ENCODE measurements at places on chromosomes 2 and 18.

GRCh38 chr2:152088006-152088405 is 10.8 kb downstream of the CACNB4 start:
- DNase-seq, result no peak

DNA sequence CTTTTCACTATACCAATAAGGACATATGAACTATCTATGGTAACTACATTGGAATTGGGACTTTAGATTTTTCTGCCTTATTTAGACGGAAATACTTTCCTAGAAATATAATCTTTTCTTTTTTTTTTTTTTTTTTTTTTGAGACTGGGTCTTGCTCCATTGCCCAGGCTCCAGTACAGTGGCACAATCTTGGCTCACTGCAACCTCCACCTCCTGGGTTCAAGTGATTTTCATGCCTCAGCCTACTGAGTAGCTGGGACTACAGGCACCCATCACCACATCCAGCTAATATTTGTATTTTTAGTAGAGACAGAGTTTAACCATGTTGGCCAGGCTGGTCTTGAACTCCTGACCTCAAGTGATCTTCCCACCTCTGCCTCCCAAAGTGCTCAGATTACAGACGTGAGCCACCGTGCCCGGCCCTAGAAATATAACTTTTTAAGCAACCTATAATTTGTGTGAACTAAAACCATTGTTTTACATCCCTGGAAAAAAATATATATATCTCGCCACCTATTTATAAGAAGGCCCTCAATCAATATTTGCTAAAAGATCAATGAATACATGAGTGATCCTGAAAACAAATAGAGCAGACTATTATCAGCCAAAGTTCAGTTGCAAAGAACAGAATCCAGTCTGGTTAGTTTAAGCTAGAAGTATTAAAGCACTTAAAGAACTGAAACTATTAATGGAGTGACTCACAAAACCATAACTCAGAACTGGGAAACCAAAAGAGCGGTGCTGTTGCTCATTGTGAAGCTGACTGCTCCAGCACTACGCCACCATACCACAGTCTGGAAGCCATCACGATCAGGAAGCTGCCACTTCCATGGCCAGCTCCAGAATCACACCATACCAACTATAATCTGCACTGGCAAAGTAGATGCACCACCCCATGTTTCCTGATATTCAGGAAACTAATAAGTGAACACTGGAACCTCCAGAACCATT is 8.4 kb upstream of the HNRNPLL start:
- no peak for DNase-seq

DNA sequence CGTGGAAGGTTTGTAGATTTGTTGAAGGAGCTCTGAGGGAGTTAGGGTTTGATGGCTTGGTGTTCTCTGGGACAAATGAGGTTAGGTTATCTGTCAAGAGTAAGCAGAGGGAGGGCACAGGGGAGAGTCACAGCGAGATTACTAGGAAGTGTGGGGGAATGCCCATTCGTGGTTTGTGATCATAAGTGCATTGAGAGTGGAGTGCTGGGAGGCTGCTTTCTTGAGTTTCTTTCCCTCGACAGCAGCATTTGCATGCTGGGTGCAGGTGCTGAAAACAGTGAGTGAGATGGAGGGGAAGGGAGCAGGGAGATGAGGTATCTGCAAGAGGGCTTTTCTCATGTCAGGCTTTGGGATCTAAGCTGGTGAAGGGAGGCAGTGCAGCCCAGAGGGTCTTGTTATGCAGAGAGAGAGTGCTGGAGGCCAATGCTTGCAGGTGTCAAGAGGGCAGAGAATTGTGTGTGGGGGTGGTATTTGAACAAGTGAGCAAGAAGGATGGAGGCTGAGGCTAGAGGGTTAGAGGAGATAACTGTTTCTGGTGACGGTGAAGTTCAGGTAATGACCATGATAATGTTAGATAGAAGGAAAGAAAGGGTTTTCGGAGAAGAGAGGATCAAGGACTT is 8.8 kb downstream of the RALB start:
- DNase-seq, result no peak

DNA sequence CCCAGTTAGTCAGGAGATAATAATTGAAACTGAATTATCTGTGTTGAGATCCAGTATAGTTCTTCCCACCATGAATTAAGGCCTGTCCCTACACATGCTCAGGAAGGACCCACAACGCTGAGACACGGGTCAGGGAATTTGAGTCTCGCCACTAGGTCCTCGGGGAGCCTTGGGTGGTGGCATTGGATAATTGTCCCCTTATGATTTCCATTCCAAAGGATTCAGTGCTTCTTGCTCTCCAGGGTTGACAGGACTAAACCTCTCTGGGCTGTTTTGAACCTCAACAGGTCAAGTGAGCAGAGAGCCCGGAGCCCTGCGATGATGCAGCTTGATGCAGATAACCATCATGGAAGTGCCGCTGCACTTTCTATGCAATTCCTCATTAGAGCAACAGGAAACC is 253.7 kb upstream of the PXDN start:
- DNase-seq, result no peak

DNA sequence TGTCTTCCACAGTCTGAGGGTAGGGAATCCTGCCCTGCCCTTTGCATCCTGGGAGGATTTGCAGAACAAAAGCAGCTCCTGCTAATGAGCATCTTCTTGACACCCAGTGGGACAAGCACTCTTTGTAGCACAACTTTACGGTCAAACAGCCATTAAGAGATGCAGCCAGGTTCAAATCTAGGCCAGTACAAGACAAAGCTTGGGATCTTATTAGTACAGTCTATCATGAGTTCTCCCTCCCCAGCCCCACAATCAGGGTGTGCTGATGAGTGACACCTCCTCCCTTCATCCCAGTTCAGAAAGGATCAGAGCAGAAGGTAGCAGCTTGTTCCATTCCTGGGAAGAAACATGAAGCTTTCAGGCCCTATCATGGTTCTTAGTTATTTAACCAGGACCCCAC is 41.9 kb downstream of the MARCO start:
- no peak for DNase-seq

- peak; percentile 71 for DNase-seq
Observed at GRCh38 chr2:155382776-155383175, 684.3 kb downstream of the KCNJ3 start.

GRCh38 chr2:30037016-30037415 is 109.8 kb upstream of the YPEL5 start:
- DNase-seq, result no peak

- no peak for DNase-seq
Observed at GRCh38 chr2:8380026-8380425, 301.8 kb upstream of the ID2 start.

GRCh38 chr2:158184556-158185343 is 83.1 kb downstream of the UPP2 start:
- no peak for DNase-seq

GRCh38 chr2:128169497-128169896 is 78.5 kb downstream of the UGGT1 start:
- DNase-seq, result no peak

DNA sequence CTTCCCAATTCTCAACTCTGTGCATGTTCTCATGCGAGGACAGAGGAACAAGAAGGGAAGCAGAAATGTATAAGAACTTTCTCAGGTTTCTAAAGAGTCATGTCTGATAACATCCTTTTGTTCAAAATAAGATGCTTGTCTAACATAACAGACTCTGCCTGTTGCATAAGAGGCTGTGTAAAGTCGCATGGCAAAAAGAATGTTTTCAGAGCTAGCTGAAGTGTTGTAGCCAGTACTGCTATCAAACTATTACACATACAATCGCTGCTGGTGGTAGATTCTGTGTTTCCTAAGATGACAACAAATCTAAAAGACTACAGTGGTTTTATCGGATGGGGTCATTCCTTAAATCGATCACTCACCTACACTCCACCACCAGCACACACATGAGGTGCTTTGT is 487.5 kb downstream of the IRS1 start:
- DNase-seq, result no peak

- no peak for DNase-seq
Observed at GRCh38 chr2:183250472-183250871, 126.2 kb downstream of the NUP35 start.

DNA sequence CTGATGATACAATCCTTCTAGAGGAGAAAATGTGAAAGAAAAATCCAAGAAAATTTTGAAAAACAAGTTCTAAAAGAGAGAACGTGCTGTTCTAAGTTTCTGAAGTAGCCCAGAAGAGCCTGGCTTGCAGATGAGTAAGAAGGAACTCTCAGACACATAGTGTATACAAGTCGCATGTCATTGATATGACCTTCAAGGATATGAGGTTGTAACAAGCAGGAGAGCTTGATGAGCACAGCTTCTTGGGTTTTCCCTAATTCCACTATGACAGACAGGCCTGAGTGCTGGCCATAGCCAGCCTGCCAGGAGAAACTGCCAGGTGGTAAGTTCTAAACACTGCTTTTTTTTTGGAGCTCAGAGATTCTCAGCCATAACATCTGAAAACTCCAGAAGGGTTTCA is 235.7 kb upstream of the SIX2 start:
- DNase-seq, result no peak

DNA sequence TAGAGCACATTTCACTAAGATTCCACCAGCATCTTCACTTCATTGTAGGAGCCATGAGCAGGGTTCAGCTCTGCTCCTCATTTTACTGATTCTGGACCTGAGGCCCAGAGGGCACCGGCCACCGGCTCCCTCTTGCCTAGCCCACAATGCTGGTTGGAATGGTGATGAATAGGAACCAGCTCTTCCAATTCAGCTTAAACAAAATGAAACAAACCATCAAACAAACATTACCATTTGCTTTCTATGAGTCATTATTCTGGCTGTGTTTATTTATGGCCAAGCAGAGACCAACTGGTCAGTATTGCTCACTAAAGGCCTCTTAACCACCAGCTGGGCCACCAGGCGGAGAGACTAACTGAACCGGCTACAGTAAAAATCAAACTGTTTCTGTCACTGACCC is 176.7 kb downstream of the MTX2 start:
- DNase-seq, result no peak

DNA sequence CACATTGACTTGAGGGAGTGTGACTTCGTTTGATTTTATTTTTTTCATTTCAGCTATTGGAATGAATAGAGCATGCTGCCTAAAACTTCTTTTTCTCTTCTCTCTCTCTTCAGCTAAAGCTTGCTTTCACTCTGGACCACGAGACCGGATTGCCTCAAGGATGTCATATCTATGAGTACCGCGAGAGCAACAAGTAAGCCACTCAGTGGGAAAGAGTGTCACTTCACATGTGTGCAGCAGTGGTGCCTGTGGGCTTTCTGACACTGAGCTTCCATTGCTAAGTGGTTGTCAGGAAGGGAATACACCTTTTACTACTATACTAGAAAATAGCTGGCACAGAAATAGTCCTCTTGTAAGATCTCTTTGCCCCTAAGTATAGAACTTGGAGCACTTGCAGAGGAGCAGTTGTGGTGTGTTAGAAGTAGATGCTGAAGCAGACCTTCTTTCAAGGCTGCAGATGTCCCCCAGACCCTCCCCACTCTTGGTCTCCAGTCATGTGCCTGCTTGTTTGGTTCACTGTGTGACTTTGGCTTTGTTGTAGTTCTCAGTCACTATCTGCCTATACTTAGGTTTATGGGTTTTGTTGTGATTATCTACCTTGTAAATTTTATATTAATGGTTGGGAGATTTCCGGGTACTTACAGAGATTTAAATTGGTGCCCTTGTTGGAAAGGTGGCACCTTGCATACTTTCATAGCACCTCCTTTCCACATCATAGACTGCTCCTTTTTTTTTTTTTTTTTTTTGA is 78.5 kb upstream of the ALPP start:
- no peak for DNase-seq

DNA sequence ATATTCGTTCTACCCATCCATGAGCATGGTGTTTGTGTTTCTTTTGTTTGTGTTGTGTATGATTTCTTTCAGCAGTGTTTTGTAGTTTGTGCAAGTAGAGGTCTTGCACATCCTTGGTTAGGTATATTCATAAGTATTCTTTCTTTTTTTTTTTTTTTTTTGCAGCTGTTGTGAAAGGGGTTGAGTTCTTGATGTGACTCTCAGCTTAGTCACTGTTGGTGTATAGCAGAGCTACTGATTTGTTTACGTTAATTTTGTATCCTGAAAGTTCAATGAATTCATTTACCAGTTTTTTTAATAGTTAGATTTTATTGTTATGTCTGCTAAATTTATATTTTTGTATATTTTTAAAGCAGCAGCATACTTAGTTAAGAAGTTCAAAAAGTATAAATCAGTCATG is 834.4 kb upstream of the NRXN1 start:
- no peak for DNase-seq

- DNase-seq, result no peak
Observed at GRCh38 chr2:11945139-11946126, 199.0 kb downstream of the LPIN1 start.

DNA sequence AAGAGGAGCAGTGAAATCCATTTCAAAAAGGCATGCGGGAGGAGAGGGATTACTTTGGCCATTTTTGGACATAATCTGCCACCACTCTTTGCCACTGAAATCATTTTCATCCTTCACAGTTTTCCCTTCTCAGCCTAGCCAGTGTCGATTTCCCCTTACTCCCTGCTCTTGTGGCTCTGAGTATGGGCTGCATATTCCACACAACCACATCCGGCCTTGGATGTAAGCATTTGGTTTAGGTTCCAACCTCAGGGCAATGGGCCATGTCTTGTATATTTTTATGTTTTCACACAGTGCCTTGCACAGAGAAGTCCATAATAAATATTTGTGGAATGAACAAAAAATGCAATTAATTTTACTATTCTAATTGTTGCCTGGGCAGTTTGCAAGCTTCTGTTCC is 7.7 kb upstream of the SERPINE2 start:
- no peak for DNase-seq

- DNase-seq, result no peak
Observed at GRCh38 chr2:85623991-85624390, 8.0 kb downstream of the USP39 start.

GRCh38 chr2:12131975-12132374 is 385.5 kb downstream of the LPIN1 start:
- no peak for DNase-seq

DNA sequence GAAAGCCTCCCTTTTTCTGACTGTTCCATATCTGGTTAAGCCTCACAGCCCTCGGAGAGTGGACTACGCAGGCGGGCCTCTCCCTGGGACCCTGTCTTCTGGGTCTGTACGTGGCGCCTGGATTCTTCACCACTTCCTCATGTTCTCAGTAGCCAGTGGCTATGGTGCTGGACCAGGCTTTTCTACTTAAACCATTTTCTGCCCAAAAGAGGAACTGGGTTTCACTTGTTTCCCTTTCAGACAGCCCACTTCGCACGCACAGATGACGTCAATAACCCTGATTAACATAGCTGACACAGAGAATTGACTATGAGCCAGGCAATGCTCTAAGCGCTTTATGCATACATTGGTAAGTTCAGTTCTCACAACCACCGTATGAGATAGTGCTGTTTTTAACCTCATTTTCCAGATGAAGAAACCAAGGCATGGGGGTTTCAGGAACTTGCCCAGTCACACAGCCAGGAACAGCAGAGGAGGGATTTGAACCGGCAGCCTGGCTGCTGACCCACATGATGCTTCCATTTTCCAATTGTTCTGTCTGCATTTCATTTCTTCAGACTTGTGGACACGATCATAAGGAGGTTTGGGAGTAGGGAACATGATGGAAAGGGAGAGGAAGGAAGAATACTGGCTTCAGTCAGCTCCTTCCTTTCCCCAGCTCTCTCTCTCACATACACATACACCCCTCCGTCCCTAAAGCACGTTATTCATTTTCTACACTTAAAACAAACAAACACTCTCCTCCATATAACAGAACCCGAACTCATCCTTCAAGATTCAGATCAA is 41.7 kb downstream of the MYOM1 start:
- no peak for DNase-seq
